Hindlimb muscle (tissue), 1 donor: ENCODE measurements at places on chromosomes 1 and 21. TPM values are rescaled to one million over a fixed set of nuclear protein-coding genes. Genes with fewer than 3 reads are reported as not detected.

The RIPPLY3 gene
- polyA plus RNA-seq = 0.17 TPM

The C1orf185 gene
- not detected for polyA plus RNA-seq

The GPR37L1 gene
- 0.04 TPM for polyA plus RNA-seq

The INSRR gene
- 0.93 TPM for polyA plus RNA-seq

The SLC22A15 gene
- 0.90 TPM for polyA plus RNA-seq

The NEXN gene
- 228 TPM for polyA plus RNA-seq

The FMO1 gene
- 7.0 TPM for polyA plus RNA-seq

The C1QA gene
- polyA plus RNA-seq = 39.3 TPM

The CELA3A gene
- not detected for polyA plus RNA-seq

The SPRR1A gene
- polyA plus RNA-seq = not detected

The SERPINC1 gene
- polyA plus RNA-seq = 0.12 TPM

The ATAD3C gene
- 0.90 TPM for polyA plus RNA-seq

The RNF207 gene
- polyA plus RNA-seq = 32.9 TPM

The MAB21L3 gene
- not detected for polyA plus RNA-seq

The PIP5K1A gene
- 43.5 TPM for polyA plus RNA-seq

The CD46 gene
- 74.1 TPM for polyA plus RNA-seq
